ENCODE measurements at places on chromosomes 3 and 15. TPM values are rescaled to one million over a fixed set of nuclear protein-coding genes. Genes with fewer than 3 reads are reported as not detected.
A peak's percentile ranks its signal among the peaks of the same experiment; 100 is the strongest.

Gene CP
- 0.51 TPM for total RNA-seq

Gene DOCK3
- 0.51 TPM for total RNA-seq

Gene LMAN1L
- total RNA-seq = not detected

- peak; percentile 37 for DNase-seq
These were observed 55.8 kb downstream of the TBC1D5 start for GRCh38 chr3:17686613-17687012.

- DNase-seq = no peak
These were observed 37.2 kb downstream of the IDH2 start for GRCh38 chr15:90064911-90065681.

DNA sequence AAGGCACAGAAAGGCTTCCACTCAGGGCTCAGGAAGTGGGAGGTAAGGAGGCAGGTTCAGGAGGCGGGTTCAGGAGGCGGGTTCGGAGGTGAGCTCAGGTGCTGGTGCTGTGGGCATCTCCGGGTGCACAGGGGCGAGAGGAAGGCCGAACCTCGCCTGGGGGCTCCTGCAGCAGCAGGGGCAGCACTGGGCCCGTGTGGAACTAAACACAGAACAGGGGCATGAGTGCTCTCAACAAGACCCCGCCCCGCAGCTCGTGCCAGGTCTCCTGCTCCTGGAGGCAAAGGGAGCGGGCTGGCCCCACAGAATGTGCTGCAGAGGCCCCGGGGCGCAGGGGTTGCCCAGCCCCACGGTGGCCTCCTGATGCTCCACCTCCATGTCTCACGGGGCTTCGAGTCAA, 13.7 kb downstream of the ZDHHC19 start:
- no peak for DNase-seq

- no peak for DNase-seq
These were observed 47.3 kb downstream of the PLCH1 start for GRCh38 chr3:155697542-155697941.

DNA sequence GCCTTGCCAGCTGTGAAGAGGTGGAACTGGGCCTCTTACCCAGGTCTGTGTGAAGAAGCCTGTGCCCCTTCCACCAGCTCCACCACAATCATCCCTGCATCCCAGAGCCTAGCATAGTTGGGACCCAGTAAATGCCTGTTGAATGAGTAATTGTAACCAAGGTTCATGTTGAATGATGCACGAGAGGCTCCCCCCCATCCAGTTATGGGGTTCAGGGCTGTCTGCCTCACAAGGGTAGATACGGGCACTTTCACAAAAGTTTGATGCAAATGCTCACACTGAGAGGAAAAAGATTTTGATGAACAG, 29.5 kb upstream of the TSEN2 start:
- peak; percentile 48 for DNase-seq

- no peak for DNase-seq
These were observed 1.6 kb upstream of the NOX5 start for GRCh38 chr15:69012761-69013364.

DNA sequence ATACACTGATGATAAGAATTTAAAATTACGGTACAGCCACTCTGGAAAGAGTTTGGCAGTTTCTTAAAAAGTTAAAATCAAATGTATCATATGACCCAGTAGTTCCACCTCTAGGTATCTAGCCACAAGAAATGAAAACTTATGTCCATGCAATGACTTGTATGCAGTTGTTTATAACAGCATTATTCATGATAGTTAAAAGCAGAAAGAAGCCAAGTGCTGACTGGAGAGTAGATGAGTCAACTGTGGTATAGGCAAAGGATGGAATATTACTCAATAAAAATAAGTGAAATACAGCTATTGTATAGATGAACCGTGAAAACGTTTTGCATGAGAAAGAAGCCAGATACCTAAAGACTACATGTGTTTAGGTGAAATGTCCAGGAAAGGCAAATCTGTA, 14.8 kb downstream of the GPR87 start:
- peak; percentile 88 for DNase-seq

- no peak for DNase-seq
These were observed 81.8 kb downstream of the LRIG1 start for GRCh38 chr3:66419036-66419435.
